Choroid plexus epithelial cell (primary cell): ENCODE measurements at places on chromosomes 16 and 17.
A peak's percentile ranks its signal among the peaks of the same experiment; 100 is the strongest.

- no peak for DNase-seq
Observed at GRCh38 chr17:15422392-15422965, 44.9 kb downstream of the CDRT4 start.

- DNase-seq: peak; percentile 47
Observed at GRCh38 chr16:3401719-3402397, 843 bp downstream of the ZNF174 start.

DNA sequence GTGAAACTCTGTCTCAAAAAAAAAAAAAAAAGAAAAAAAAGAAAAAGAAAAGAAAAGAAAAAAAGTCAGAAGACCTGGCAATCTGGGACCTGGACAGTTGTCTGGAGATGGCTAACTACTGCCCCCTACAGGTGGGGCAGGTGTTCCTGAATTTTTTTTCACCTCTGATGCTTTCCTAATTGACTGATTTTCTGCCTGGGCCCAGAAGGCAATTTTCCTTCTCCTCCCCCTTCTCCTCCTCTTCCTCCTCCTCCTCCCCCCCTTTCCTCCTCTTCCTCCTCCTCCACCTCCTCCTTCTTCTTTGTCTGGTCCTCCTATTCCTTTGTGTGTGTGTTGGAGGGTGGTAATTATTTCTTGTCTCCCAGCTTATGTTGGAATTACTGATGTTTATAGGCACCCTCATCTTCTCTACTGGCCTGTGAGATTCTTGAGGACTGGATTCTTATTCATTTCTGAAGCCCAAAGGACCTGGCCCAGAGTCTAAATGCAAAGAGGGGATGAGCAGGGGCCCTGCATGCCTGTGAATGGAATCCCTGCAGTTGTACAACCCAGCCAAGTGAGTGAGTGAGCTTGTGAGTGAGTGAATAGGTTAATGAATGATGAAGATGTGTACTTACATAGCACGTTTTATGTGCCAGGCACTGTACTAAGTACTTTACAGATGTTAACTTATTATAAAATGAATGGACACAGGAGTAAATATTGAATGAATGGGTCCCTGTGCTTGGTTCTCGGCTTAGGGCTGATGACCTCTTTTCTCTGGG is 26.9 kb downstream of the IRX5 start:
- peak; percentile 37 for DNase-seq

DNA sequence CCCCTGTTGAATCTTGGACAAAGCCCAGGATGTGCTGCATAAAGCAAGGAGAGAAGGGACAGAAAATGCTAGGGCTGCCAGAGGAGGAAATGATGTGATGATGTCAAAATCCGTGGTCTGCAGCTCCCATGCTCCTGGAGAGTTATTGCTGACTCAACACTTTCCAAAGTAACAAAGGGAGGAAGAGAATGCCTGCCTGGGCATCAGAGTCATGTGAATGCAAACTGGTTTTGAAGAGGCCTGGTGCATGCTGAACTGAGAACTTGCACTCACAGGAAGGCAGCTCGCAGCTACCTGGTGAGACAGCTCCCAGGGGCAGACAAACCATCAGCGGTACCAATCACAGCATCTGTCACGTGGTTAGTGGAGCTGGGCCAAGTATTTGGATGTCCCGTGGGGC is 2.8 kb downstream of the MARVELD3 start:
- DNase-seq: peak; percentile 92

DNA sequence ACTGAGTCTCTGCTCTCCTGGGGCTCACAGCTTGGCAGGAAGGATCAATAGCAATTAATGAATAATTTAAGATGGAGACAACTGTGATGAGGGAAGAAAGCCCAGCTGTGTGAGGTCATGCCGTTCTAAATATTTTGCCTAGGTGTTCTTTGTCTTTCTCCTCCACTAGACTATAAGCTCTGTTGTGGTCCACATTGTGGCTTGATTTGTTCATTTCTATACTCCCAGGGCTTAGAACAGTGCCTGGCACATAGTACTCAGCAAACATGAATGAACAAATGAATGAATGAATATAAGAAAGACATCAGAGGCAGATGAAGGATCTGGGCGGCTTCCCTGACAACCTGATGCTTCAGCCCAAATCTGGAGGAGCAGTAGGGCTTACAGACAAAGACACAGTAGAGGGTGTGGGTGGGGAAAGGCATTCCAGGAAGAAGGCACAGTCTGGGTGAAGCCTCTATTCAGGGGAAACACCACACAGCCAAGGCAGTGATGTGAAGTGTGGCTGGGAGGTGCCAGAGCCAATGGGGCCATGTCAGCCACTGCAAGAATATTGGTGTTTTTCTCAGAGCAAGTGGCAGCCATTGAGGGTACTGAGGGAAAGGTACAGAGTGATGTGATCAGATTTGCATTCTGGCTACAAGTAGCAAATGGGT is 8.3 kb downstream of the CDH13 start:
- DNase-seq: no peak

GRCh38 chr16:20829536-20829935 is 23.2 kb downstream of the REXO5 start:
- DNase-seq: no peak

GRCh38 chr17:30290077-30290476 is 1.7 kb downstream of the BLMH start:
- DNase-seq: no peak

GRCh38 chr17:40062329-40063186 is at the start of gene THRA:
Gene THRA (plus strand): TSS chr17:40062965. CDS start chr17:40074489, 11,524 bp downstream.
- DNase-seq: peak; percentile 39

GRCh38 chr16:88837806-88838205 is 18.9 kb downstream of the GALNS start:
- no peak for DNase-seq

GRCh38 chr17:78251773-78252103 is 20.3 kb downstream of the TMEM235 start:
- DNase-seq: no peak

DNA sequence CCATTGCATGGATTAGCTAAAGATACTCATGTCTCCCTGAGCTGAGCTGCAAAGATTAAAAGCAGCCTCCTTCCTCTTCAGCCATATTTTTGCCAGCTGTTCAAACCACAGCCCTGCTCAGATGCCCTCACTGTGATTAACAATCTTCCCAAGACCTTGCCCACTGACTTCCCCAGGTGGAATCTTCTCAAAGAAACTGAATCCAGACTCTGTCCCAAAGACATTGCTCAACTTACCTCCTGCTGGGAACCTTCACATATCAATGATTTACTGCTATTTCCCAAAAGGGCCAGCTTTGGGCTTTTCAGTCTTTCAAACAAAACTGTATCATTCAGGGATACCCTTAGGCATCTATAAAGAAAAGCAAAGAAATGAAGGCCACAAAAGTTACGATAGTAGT is 9.2 kb downstream of the C17orf67 start:
- no peak for DNase-seq

DNA sequence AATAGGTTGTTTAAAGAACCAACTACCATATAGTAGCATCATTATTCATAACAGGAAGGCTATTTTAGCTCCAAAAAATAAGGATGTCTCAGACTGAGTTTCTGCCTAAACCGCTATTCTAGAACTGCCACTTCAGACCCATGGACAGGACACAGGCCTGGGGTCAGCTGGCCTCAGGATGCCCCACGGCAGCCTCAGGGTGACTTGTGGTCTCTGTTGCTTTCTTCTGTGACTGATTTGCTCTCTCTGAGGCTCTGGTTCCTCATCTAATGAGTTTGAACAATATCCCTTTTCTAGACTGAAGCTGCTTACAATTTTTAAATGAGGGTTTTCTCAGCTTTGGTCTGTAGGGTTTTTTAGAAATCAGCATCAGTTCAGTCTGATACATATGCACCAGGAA is 31.8 kb upstream of the IRF8 start:
- DNase-seq: no peak
